ENCODE measurements at places on chromosomes 11 and 22.

GRCh38 chr11:118608360-118609227 is 1.2 kb downstream of the PHLDB1 start:
- DNase-seq = peak; percentile 66

DNA sequence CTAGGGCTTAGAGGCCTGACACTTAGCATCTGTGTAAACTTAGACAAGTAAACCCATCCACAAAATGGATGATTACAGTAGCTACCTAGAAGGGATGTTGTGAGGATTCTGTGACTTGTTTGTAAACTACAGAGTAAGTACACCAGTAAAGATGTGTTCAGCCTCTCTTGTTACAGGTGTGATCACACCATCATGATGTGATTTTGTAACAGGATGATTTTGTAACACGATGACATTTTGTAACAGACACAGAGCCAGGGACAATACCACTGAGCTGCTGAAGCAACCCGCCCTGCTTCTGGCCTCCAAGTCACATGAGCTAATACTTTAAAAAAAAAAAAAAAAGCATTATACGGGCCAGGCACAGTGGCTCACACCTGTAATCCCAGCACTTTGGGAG is 17.0 kb downstream of the FADD start:
- DNase-seq = no peak

DNA sequence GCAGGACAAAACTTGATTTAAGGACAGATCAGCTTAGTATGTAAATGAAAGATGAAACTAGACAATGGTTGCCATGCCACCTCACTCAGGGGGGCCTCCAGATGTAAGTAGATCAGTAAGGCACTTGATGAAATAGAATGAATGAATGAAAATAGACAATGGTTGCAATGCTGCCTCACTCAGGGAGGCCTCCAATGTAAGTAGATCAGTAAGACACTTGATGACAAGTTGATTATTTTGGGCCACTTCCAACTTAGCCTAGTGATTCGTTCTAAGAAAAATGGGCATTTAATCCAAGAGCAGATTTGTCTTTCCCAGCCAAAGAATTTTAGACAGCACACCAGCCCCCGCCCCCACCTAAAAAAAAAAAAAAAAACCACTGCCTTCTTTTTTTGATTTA is 19.2 kb upstream of the SLC5A12 start:
- no peak for DNase-seq

DNA sequence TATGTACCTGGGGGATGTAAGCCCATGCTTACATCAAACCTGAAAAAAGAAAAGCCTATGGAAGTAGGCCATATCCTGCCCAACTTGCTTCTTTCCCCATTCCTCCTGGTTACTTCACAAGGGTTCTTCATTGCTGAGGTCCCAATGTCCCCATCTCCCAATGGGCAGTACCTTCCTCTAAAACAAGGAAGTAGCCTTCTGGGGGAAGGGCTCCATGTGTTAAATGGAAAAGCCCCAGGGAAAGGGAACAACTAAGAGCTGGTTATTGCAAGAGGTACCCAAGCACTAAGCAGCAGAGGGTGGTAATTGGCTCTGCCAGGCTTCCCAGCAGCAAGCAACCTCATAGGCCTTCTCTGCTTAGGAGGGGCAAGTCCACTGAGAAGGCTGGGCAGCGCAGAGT is 11.3 kb downstream of the TMEM216 start:
- no peak for DNase-seq

Measured in activated CD4-positive, alpha-beta T cell treated with anti-CD3 and anti-CD28 coated beads, Interleukin-2, amount 50 U/mL, for 48 hours (primary cell).